ENCODE measurements at places on chromosomes 6 and 20. TPM values are rescaled to one million over a fixed set of nuclear protein-coding genes. Genes with fewer than 3 reads are reported as not detected.
A peak's percentile ranks its signal among the peaks of the same experiment; 100 is the strongest.

DNA sequence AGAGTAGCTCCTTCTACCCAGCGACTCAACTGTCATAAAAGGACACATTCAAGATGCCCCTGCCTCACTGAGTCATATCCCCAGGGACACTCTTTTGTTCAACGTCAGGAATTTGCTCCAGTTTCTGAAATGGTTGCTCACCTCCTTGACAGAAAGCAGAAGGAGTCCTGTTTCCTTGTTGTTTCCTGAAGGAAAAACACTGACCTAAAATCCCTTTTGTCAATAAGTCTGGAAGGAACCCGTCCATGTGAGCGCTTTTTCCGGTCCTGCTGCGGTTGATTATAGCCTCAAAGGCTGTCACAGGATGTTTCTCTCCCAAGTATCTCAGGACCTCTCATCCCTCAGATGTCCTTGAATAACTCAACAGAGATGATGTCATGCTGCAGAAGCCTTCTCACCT is 113.6 kb upstream of the PLEKHG1 start:
- H3K36me3 ChIP-seq: no peaks in the 10 kb centered on the region
- H3K27me3 ChIP-seq: no peaks in the 10 kb centered on the region
- H3K4me1 ChIP-seq: peaks cover 8% of the 10 kb centered on the region
- DNase-seq: no peak

- no peaks in the 10 kb centered on the region for H3K36me3 ChIP-seq
- no peak for DNase-seq
- H3K27ac ChIP-seq: no peak overlapping the region
These were observed 298.6 kb downstream of the CDH26 start for GRCh38 chr20:60256811-60257210.

DNA sequence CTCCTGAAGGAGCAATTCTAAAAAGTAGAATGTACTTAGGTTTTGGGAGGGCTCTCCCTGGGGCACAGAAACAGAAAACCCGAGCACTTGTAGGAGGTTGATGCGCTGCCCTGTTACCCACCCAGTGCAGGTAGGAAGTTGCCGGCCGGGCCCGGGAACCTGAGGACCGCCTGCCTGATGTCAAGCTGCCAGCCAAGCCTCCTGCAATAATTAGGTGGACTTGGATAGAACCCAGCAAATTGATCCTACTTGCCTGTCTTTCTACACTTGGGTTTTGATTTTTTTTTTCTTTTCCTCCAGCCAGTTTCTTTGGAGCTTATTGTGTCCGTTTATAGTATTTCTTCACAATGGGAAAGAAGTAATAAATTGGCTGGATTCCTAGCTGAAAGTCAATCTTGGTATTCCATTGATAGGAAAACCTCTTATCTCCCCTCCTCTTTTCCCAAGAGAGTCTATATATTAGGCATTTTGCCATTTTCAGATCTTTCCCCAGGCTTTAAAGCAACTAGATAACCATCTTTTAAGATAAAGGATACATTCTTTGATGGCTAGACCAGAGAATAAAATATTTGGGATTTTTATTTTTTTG is 78.3 kb upstream of the FYN start:
- no peaks in the 10 kb centered on the region for H3K36me3 ChIP-seq
- DNase-seq: no peak
- H3K27ac ChIP-seq: no peak overlapping the region
- H3K4me1 ChIP-seq: no peaks in the 10 kb centered on the region
- peaks cover 25% of the 10 kb centered on the region for H3K27me3 ChIP-seq

DNA sequence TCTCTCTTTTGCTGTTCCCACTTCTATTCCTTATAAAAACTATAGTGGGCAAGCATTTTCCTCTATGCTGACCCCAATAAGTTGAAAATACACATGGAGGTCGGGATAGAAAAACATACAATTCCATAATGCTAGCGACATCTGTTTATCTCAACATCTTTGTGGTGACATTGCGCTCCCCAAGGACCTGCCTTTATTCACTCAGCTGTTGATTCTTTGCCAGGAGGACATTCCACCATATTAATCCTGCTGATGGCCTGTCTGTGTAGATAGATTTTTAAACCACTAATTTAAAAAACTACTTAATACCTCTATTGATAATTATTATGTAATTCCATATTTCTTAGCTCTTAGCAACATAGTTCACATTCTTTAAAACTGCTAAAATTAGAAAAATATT is 555.3 kb upstream of the MAP3K7 start:
- no peaks in the 10 kb centered on the region for H3K27me3 ChIP-seq
- H3K4me3 ChIP-seq: no peak overlapping the region
- no peak for DNase-seq
- no peak overlapping the region for H3K27ac ChIP-seq
- no peaks in the 10 kb centered on the region for H3K4me1 ChIP-seq

DNA sequence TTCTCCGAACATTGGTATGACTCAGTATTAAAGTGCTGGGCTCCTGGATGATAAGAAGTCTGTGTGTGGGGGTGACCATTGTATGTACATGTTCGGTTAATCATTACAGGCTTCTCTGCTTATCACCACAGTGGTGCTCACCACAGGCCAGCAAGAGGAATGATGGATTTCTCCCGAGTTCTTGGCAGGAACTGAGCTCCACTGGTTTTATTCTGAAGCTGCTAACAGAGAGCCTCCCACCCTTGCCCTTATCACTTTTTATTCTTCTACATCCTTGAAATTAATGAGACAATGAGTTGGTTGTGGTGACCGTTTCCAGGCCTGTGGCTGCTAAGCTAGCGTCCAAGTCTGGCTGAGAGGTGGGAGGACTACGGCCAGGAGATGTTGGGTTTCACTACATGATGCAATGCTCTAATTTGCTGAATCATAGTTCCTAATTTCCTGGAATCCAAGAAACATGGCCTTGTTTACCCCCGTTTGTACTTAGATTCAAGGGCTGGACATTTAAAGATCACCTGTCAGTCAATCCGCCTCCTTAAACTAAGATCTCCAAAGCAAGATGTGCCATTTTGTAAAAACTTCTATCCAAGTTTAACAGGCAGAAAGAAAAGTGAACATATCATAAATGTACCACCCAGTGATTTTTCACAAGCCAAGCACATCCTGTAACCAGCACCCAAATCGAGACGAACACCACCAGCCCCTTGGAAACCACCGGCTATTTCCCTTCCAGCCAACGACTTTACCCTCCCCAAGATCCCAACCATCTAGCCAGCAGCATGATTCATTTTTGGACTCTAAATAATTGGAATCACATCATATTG is 172.5 kb downstream of the FOXA2 start:
- H3K27me3 ChIP-seq: no peaks in the 10 kb centered on the region
- no peak for DNase-seq
- H3K4me1 ChIP-seq: peaks cover 74% of the 10 kb centered on the region
- H3K27ac ChIP-seq: peak overlapping the region; percentile 98
- no peaks in the 10 kb centered on the region for H3K36me3 ChIP-seq
- no peak overlapping the region for H3K4me3 ChIP-seq

- H3K27me3 ChIP-seq: no peaks in the 10 kb centered on the region
- no peaks in the 10 kb centered on the region for H3K36me3 ChIP-seq
- H3K27ac ChIP-seq: no peak overlapping the region
- peaks cover 6% of the 10 kb centered on the region for H3K4me1 ChIP-seq
These were observed 317.6 kb downstream of the TPBG start for GRCh38 chr6:82681119-82681714.

DNA sequence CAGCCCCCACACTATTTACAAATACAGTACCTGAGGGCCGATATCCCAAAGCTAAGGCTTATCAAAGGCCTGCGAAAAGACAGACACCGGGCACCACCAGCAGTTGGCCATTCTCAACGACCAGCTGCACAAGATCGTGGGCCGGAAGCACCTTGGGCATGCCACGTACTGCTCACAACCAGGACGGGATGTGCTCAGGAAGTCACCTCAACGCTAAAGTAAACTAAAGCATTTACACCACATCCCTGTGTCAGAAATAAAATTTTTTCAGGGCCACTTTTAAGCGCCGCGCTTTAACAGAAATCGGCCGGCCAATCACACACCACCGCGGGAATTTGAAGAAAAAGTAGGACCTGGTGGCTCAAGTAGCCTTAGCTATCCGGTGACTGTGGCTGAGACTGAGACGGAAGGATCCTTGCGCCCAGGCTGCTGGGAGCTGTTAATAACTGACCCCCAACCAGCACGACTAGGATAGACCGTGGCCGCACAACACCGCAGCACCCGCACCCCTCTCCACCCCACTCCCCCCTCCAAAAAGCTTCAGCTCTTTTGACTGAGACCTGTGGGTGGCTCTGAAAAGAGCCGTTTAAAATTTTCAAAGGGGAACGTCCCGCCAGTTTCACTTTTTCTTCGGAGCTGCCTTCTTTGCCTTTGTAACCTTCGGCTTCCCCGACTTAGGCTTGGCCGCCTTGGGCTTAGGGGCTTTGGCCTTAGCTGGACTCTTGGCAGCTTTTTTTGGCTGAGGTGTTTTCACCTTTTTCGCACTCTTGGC is 131.2 kb upstream of the BTN3A2 start:
- H3K36me3 ChIP-seq: no peaks in the 10 kb centered on the region
- H3K4me3 ChIP-seq: peak overlapping the region; percentile 81
- no peak for DNase-seq
- H3K4me1 ChIP-seq: peaks cover 17% of the 10 kb centered on the region
- H3K27ac ChIP-seq: peak overlapping the region; percentile 87

GRCh38 chr20:37523911-37524700 is 3.1 kb downstream of the NNAT start:
- H3K27ac ChIP-seq: peak overlapping the region; percentile 94
- peak overlapping the region; percentile 51 for H3K4me3 ChIP-seq
- peaks cover 44% of the 10 kb centered on the region for H3K4me1 ChIP-seq
- DNase-seq: no peak

GRCh38 chr20:62342910-62343309 is 24.2 kb downstream of the LAMA5 start:
- no peaks in the 10 kb centered on the region for H3K27me3 ChIP-seq
- DNase-seq: no peak
- peaks cover 34% of the 10 kb centered on the region for H3K36me3 ChIP-seq
- H3K4me3 ChIP-seq: no peak overlapping the region
- H3K27ac ChIP-seq: no peak overlapping the region

DNA sequence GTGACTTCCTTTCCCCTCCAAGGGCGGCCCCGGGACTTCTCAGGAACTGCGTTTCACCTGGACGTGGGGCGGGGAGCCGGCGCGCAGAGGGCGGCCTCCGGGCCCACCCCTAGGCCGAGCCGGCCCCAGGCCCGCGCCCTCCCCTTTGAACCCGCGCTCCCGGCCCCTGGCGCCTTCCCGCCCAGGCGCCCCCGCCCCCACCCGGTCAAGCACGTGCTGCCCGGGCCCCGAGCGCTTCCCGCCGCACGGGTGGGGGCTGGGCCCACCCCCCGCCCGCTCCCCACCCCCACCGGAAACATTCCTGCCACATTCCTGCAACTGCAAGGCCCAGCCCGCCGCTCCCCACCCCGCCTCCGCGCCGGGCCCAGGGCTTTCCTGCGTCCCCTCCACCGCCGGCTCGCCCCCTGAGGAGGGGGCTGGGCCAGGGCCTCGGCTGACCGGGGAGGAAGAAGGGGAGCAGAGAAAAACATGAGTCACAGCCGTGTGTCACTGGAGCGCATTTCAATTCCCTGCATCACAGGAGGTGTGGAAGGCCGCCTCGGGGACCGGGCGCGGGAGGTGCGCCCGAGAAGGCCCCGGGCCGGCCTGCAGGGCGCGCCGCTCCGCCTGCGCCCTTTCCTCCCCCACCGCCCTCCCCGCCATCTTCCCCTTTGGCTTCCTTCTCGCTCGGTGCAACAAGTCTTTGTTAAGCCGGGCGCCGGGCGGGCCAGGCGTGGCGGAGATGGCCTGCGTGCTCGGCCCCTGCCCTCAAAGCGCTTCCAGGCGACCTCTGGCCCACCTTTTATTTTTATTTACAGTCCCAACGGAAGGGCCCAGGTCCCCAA is 1.2 kb upstream of the HMGA1 start:
- H3K4me1 ChIP-seq: peaks cover 37% of the 10 kb centered on the region
- H3K27me3 ChIP-seq: no peaks in the 10 kb centered on the region
- peak overlapping the region; percentile 81 for H3K4me3 ChIP-seq
- H3K36me3 ChIP-seq: peaks cover 7% of the 10 kb centered on the region
- H3K27ac ChIP-seq: peak overlapping the region; percentile 99

GRCh38 chr6:90159452-90159851 is 137.2 kb downstream of the BACH2 start:
- peaks cover 19% of the 10 kb centered on the region for H3K4me1 ChIP-seq
- H3K27me3 ChIP-seq: no peaks in the 10 kb centered on the region
- DNase-seq: no peak
- no peak overlapping the region for H3K4me3 ChIP-seq
- no peak overlapping the region for H3K27ac ChIP-seq

GRCh38 chr20:61185841-61186601 is 66.0 kb upstream of the CDH4 start:
- no peak for DNase-seq
- H3K27ac ChIP-seq: no peak overlapping the region
- no peaks in the 10 kb centered on the region for H3K36me3 ChIP-seq
- H3K4me1 ChIP-seq: peaks cover 17% of the 10 kb centered on the region
- H3K27me3 ChIP-seq: peaks cover 13% of the 10 kb centered on the region

DNA sequence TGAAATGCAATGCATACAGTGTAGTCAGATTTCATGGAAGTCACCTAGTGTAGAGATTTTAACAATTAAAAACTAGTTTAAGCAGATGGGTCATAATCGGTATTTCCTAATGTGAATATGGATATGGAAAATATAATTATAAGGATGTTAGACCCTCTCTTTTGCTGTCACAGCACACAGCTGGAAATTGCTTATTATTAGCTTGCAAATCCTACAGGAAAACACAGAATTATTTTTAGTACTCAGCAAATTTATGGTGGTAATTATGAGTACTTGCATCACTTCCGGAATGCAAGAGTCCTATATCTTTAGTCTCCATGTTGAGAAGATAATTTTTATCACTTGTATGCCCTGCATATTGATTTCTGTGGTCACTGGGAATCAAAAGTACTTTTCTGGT is 993.6 kb downstream of the KIF16B start:
- H3K27ac ChIP-seq: no peak overlapping the region
- H3K4me3 ChIP-seq: no peak overlapping the region
- H3K4me1 ChIP-seq: peaks cover 17% of the 10 kb centered on the region

- H3K4me3 ChIP-seq: no peak overlapping the region
- peak overlapping the region; percentile 41 for H3K27ac ChIP-seq
These were observed 104.1 kb upstream of the TRAF3IP2 start for GRCh38 chr6:111709615-111710398.

DNA sequence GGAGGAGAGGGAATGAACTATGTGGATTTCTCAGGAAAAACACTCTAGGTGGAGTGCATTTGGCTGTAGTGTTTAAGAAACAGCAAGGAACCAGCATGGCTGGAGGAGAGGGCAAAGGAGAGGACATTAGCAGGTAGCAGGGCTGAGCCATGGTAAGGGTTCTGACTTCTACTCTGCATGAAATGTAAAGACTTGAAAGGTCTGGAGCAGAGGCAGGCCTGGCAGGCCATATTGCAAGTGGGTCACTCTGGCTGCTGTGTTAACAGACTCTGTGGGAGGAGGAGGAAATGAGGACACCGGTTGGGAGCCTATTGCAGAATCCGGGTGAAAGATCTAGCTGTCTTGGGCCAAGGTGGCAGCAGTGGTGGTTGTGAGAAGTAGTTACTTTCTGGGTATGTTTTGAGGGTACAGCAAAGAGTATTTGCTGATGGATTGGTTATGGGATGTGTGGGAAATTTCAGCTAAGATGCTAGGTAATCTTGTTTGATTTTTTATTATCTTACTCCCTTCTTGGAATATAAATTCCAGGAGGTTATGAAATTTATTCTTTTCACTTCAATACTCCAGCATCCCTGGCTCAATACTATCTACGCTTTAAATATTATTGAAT is 115.9 kb upstream of the BCLAF1 start:
- no peaks in the 10 kb centered on the region for H3K27me3 ChIP-seq
- peaks cover 20% of the 10 kb centered on the region for H3K36me3 ChIP-seq
- peak overlapping the region; percentile 82 for H3K27ac ChIP-seq

HLA-DQB1 gene
- total RNA-seq: 6.1 TPM

CDH4 gene
- total RNA-seq: 0.43 TPM

HLA-G gene
- total RNA-seq: 0.38 TPM

GMPR gene
- total RNA-seq: 1.3 TPM

TRIM38 gene
- 5.9 TPM for total RNA-seq

PKIB gene
- total RNA-seq: 44.8 TPM

OR2B3 gene
- total RNA-seq: not detected

RNGTT gene
- total RNA-seq: 16.5 TPM

CGAS gene
- 0.24 TPM for total RNA-seq

EFCAB8 gene
- total RNA-seq: 0.29 TPM
